ENCODE measurements at places on chromosomes 6 and 20.

GRCh38 chr20:38023181-38024001 is 9.9 kb downstream of the TTI1 start:
- no peak for DNase-seq

- no peak for DNase-seq
Measured at GRCh38 chr6:158686791-158687381, 37.0 kb downstream of the SYTL3 start.

GRCh38 chr6:161137839-161138542 is 135.9 kb downstream of the AGPAT4 start:
- no peak for DNase-seq

DNA sequence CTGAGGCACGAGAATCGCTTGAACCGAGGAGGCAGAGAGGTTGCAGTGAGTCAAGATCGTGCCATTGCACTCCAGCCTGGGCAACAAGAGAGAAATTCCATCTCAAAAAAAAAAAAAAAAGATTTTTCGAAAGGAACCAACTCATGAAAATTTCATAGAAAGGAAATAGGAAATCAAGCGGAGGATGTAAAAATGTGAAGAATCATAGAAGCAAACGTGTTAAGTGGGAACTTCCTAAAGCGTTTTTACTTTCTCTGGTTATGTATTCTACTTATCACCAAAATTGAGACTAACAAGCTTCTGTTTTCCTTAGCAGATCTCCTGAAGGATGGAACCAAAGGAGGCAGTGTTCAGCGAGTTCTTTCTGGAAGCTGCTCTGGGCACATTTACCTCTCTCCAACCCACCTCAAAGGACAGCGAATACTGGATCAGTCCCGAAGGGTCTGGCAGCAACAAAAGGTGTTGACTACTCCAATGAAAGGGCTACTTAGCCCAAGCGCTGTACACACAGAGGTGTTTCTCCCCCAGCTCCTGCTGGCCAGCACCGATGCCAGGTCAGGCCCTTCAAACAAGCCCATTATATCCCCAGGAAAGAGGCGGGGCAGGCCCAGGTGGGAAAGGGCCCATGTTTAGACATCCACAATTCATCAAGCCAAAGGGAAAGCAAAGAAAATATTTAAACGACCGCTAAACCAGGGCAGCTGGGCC is 327.5 kb upstream of the JARID2 start:
- no peak for DNase-seq

DNA sequence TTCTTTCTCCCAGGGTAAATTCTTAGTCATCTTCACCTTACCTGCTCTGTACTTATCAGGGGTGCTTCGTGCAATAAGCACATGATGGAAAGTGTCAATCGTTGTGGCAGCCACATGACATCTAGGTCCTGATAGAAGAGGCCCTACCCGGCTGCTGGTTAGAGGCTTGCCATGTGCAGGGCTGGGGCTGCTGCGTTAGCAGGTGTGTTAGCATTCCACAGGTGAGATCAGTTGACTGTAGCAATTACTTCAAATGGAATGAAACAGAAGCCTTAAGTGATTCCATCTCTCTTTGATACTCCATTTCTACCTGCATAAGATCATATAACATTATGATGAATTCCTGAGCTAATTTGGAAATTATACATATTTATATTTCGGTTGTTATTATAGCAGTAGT is 127.0 kb downstream of the UST start:
- no peak for DNase-seq

- DNase-seq = no peak
Measured at GRCh38 chr6:74409447-74409846, 713.4 kb downstream of the CD109 start.

Measured in stimulated activated CD4-positive, alpha-beta T cell treated with anti-CD3 and anti-CD28 coated beads, Interleukin-1b, Interleukin-23, amount 100 ng/mL, for 1 hour (primary cell).